Mucosa of descending colon (tissue), 3 donors: ENCODE measurements at places on chromosomes 7 and 10. TPM values are rescaled to one million over a fixed set of nuclear protein-coding genes. Genes with fewer than 3 reads are reported as not detected.

AKR1D1 gene
- not detected for total RNA-seq

PLEKHS1 gene
- 6.5 TPM for total RNA-seq

DNA sequence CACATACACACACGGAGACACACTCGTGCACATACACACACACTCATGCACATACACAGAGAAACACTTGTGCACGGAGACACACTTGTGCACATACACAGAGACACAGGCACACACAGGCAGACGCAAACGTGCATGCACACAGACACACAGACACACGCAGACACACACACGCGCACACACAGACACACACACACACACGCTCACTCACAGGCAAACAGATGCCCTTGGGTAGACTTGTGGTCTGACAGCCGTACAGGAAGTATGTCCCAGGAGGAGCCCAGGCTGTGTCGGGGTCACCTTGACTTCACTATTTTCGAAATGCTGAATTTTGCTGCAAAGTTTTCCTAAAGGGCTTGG, 538.0 kb downstream of the DNAJB6 start:
- DNase-seq: no peak

ADRA2A gene
- total RNA-seq: 16.2 TPM

CAPZA2 gene
- total RNA-seq: 303 TPM

GRCh38 chr7:65448816-65449504, 75.3 kb downstream of the ZNF92 start:
- no peak for DNase-seq

SCART1 gene
- 3.7 TPM for total RNA-seq

GRM3 gene
- total RNA-seq: not detected

GRCh38 chr7:1557006-1557405, 1.0 kb upstream of the TMEM184A start:
- no peak for DNase-seq

DNA sequence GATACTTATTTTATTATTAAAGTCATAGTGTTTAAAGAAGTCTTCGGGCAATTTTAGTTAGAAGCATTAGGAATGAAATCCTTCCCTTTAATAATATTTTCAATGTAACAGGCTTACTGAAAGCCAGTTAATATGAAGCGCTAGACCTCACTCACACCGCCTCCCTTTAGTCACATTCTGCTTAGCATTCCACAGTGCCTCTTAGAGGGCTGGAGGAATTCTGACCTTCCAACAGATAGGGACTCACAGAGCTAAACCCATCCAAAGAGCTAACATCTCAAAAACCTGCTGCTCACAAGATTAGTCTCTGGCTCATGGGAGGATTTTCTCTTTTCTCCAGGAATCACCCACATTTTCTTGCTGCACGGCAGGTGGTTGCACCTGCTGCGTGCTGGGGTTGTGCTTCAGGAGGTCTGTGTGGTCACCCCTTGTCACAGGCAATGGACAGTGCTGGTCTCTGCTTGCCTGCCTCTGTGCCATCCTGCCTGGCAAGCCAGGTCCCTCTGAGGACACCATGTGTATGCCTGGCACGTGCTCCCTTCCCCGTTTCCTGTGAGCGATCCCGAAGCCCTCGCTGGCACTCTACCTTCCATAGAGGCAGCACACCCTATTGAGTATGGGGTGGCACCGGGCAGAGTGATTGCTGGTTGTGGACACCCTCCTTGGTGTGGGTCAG, 91.8 kb downstream of the KLF6 start:
- no peak for DNase-seq

DNA sequence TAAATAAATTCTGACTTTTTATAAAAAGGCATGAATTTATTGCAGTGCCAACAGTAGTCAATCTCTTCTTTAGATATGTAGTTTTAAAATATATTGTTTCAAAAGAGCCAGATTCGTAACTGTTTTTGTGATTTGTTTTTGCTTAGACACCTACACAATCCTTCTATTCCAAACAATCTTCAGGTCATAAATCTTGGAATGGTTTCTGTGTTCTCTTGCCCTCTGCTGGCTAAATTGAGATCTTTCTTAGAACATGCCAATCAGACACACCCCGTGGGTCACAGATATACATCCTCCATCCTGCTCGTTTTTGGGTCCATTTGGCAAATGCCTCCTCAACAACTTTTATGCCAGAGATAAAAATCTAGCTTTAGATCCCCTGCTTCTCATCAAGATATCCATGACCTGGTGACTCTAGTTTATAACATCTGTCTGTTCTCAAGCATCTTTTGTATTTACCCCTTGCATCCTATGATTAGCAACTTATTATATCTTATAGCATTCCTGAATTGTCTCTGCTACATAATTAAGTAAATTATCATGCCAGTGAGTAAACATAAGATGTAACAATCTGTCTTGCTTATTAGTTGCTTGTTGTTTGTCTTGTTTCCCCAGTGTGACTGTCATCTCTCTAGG, 35.3 kb upstream of the IFRD1 start:
- DNase-seq: no peak

DNA sequence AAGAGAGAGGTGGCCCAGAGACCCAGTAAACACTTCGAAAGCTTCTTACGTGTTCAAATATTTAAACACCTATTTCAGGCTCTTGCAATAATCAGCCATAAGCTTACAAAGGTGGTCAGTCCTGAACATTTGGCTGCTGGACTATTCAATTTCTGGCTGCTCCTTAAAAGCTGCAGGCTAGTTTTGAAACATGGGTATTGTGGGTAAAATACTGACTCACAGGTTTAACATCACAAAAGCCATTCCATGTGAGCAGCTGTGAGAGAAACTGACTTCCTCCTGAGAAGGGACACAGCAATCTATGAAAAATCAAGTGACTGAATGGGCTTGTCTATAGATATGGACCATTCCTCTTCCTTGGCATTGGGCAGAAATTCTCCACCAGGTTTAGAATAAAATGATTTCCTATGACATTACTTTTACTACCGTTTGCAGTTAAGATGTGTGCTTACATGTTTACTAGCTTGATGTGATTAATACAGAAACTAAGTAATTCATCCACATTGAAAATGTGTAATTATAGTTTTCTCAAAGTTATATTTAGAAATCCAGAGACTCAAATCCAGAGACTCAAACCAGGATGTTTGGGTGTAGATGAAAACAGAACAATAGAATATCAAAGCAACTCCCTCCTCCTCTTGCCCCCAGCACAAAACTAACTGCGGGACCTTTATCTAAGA, 252.3 kb downstream of the GATA3 start:
- DNase-seq: no peak

DNA sequence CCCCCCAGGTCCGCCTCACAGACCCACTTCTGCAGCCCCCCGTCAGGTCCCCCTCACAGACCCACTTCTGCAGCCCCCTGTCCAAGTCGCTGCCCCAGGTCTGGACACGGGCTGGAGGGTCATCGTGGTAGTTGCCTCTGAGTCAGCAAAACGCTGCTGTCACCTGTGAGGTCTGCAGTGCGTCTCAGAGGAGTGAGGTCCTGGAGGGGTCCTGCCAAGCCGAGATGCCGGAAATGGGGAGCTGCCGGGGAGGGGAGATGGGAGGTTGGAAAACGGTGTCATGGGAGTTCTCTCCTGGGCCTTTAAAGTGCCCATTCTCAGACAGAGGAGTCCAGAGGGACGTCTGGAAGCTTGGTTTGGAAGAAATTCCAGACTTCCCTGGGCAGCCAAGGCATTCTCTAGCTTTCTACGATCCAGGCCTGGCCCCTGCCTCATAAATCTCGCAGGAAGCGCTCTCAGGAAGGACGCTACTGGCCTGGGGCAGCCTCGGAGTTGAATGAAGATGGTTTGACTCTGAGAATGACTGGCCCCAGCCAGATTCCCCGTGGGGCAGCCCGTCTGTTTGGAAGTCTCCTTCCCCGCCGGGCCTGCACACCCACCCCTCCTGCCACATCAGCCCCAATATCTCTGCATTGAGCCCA, 38.7 kb downstream of the CALML3 start:
- no peak for DNase-seq

- no peak for DNase-seq
These were observed 39.2 kb upstream of the LRRC17 start for GRCh38 chr7:102873470-102874165.

DNA sequence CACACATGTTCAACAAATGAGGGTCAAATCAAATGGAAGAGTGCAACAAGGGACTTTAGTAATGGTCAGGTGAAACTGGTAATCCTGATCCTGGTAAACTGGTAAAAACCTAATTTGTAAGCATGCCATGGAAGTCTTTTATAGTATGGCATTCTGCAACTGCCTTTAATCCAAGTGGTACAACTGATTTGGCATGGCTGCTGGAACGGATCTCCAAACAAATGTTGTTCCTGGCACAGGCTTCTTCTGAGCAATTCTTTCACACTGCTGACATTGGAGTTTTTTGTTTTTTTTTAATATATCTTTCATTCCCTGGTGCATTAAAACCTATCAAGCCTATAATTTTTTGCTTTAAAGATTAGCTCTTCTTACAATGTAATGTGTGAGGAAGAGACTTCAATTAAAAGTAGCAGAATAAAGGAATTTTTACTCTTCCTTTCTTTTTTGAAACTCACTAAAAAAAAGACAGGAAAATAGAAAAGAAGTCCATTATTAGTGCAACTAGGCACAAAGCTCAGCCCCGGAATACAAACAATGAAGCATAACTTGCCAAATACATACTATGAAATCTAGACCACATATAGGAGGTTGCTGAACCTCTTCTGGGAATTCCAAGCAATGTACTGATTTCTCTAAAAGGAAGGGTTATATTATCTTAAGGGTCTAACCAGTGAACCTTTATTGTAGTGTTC, 79.3 kb upstream of the OIT3 start:
- no peak for DNase-seq

DLX6 gene
- not detected for total RNA-seq

GRCh38 chr7:102085218-102085772, 201.4 kb upstream of the SH2B2 start:
- no peak for DNase-seq

- no peak for DNase-seq
These were observed 13.6 kb downstream of the CSTF2T start for GRCh38 chr10:51685768-51686167.

GRCh38 chr7:141609576-141609975, 58.4 kb downstream of the AGK start:
- no peak for DNase-seq

DNA sequence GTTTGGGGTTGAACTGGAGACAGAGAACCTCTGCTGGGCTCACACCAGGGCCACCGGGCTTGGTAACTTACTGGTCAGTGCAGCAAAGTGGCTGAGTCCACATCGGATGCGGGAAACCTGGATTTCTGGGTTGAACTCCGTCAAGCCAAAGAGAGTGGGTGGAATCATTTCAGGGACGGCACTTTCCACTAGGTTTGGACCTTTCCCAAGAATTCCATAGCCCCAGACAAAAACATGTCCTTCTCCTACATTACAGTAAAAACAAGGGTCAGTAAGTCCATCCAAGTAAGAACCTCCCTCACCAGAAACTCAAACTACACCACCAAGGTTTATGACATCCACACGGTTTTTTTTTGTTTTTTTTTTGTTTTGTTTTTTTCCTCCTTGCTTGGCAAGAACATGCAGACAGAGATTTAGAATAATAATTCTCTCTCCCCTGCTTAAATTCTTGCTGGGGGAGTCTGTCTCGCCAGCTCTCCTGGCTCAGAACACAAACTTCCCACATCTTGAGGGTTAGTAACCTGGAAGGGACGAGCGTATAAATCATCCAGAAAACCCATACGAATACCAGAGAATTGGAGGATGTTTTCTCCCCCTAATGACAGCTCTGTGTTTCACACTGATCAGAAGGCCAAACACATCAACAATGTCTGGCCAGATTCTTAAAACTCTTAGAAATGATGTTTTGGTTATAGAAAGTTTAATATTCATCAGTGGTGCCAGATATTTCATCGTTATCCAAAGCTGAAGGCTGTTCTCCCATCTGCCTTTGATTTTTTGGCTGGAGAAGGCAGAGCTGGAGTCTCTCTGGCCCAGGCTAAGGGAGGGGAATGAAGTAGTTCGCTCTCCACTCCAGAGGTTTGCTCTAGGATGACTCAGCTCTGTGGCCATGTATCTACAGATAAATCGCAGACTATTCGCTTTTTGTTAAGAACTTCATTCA, 17.5 kb downstream of the RCC1L start:
- no peak for DNase-seq

VAX1 gene
- not detected for total RNA-seq

GRCh38 chr7:27885652-27886051, 145.7 kb downstream of the TAX1BP1 start:
- no peak for DNase-seq

- no peak for DNase-seq
These were observed 98.4 kb downstream of the VIPR2 start for GRCh38 chr7:159046300-159046699.

- DNase-seq: peak; percentile 10
These were observed 19.1 kb downstream of the ATOH7 start for GRCh38 chr10:68212721-68213352.

SNX8 gene
- 20.8 TPM for total RNA-seq

DNA sequence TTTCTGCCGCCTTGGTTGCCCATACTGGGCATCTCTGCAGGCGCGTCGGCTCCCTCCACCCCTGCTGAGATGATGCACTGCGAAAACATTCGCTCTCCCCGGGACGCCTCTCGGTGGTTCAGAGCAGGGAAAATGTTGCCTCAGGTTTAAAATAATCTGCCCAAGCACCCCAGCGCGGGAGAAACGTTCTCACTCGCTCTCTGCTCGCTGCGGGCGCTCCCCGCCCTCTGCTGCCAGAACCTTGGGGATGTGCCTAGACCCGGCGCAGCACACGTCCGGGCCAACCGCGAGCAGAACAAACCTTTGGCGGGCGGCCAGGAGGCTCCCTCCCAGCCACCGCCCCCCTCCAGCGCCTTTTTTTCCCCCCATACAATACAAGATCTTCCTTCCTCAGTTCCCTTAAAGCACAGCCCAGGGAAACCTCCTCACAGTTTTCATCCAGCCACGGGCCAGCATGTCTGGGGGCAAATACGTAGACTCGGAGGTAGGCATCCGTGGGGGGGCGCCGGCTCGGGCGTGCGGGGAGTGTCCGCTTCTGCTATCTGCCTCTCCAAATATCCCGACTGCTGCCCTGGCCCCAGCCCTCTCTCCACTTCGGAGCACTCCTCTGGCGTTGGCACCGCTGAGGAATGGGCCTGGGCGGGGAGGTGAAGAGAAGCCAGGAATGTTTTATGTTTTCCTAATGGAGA, at the start of gene CAV1:
Gene CAV1 (plus strand): TSS at position 428 of the 689 bp plus-strand sequence. CDS start 27 bp downstream, at position 455.
- peak; percentile 74 for DNase-seq

GRCh38 chr7:149626972-149627371, 129.4 kb upstream of the ZNF746 start:
- no peak for DNase-seq

LAMB1 gene
- total RNA-seq: 82.0 TPM

DNA sequence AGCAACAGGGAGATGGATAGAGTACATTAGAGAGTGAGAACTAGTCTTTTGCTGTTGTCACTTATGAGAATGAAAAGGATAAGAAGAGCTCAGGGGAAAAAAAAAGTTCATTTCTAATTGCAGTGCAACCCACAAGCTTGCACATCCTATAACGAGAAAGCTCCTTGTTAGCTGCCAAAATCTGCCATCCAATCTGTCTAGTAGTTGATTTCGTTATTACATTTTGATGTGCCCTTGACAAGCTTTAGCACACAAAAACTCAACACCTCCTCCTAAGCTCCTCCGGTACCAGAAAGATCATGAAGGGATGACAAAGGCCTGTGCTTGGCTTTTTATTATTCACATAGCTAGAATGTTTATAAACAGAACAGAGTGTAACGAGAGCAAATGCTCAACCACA, 519.4 kb downstream of the SUGCT start:
- no peak for DNase-seq

- no peak for DNase-seq
These were observed 33.5 kb upstream of the CADPS2 start for GRCh38 chr7:122919643-122920181.

ANKMY2 gene
- 22.8 TPM for total RNA-seq
